ENCODE measurements at places on chromosomes 5 and 9.

DNA sequence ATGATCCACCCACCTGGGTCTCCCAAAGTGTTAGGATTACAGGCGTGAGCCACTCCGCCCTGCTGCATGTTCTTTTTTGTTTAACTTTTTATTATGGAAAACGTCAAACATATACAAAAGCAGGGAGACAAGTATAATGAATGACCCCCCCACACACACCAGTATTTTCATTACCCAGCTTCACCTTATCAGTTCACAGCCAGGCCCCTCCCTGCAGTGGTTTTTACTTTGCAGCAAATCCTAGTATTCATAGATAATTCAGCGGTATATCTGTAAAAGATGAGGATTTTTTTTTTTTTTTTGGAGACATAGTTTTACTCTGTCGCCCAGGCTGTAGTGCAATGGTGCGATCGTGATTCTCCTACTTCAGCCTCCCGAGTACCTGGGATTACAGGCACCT is 2.3 kb downstream of the POMT1 start:
- no peak for DNase-seq

GRCh38 chr5:124706729-124707361 is 39.6 kb downstream of the ZNF608 start:
- no peak for DNase-seq

DNA sequence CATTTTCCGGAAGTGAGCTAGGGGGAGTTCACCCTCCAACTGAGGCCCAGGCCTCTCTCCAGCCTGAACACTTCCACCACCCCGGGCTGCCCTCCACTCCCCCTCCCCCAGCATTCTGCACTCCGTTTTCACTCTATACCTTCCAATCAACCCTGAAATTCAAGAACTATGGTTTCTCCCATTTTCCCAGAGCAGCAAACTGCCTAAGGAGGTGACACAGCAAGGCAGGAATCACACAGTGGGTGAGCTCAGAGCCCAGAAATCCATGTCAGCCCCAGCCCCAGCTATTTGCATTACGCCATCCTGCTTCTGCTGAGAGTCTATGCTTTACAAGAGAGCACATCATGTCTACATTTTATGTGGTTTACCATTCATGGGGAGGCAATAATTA is 11.9 kb downstream of the MSX2 start:
- DNase-seq = peak; percentile 22

DNA sequence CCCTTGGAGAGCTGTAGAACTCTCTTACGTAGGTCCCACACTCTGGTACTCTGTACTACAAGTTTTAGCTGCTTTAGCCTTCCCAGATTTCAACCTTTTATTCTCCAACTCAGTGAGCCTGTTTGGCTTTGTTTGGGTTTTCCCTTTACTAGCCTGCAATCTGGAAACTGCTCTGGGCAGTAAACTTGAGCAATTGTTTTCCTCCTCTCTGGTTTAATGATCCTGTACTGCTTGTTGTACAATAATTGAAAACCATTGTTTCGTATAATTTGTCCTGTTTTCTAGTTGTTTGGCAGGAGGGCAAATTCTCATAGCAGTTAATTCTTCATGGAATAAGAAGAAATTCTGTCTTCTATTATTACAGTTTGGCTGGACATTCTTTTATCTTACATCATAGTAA is 62.8 kb upstream of the TLX3 start:
- DNase-seq = no peak

GRCh38 chr9:74960561-74960960 is 7.8 kb upstream of the C9orf40 start:
- DNase-seq = peak; percentile 70

DNA sequence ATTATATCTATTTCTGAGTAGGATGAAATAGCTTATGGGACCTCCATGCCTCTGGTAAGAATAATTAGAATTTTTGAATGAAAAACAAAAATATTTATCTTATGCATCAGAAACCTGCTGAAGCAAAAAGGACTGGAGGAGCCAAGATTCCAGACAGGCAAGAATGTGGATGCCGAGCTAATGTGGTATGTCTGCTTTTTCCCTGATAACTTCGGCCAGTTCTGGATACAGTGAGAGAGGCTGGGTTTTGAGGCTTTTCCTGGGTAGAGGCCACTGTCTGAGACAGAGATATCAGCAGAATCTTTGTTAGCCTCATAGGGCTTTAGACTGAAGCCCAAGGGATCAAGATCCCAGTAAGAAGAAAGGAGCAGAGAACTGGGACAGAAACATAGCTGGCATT is 5.2 kb upstream of the CTNND2 start:
- DNase-seq = no peak

GRCh38 chr5:23893561-23893960 is 386.2 kb downstream of the PRDM9 start:
- DNase-seq = peak; percentile 5

GRCh38 chr9:99595796-99596195 is 225.9 kb upstream of the NR4A3 start:
- DNase-seq = peak; percentile 54

- DNase-seq = no peak
Measured at GRCh38 chr5:173696216-173696615, 79.8 kb upstream of the BOD1 start.

GRCh38 chr5:34562791-34563190 is 93.3 kb upstream of the RAI14 start:
- DNase-seq = no peak

GRCh38 chr9:35366627-35367026 is 123.3 kb upstream of the RUSC2 start:
- DNase-seq = no peak

- DNase-seq = no peak
Measured at GRCh38 chr9:120183615-120184014, 396.4 kb downstream of the CDK5RAP2 start.

GRCh38 chr9:4235871-4236804 is 63.7 kb downstream of the GLIS3 start:
- no peak for DNase-seq

- DNase-seq = no peak
Measured at GRCh38 chr9:96140296-96141127, 161.5 kb downstream of the HSD17B3 start.

DNA sequence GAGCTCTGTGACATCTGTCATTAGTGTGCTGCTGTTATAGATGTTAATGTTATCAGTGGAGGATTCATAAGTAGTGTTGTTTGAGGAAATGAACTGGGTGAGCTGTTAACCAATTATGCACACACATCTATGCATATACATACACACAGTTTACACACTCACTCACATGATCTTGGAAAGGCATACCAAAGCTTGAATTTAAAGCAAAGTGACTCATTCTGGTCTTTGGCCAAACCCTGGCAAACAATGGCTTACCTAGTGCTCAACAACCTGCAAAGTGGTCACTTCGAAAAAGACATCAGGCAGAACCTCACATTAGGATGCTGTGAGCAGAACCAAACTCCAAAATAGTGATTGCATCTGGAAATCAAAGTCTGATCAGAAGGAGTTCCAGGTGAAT is 1037.3 kb upstream of the CDH6 start:
- no peak for DNase-seq

DNA sequence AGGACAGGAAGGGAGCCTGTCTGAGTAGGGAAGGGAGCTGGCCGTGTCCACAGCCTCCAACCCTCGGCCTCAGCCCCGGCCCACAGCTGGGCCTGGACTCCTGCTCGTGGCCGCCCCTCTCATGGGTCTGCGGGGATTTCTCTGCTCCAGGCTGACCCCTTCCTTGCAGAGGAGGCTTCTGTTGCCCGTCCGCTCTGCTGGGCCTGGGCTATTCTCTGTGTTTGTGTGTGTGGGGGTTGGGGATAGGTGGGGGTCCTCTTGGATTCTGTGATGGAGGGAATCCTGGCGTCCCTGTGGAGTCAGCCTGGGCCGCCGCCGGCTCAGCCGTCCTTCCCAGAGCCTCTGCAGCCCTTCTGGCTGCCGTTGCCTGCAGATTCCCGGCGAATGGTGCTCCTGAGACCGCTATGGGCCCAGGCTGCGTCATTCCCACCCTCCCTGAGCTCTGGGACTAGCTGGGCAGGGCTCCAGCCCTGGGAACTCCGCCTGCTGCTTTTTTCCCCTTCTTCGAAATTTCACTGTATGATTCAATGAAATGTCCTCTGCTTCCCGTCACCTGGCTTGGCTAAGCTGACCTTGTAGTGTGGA is 64.2 kb downstream of the FGF18 start:
- DNase-seq = no peak

Data from NB4 (cell line).